Activated T-helper 1 cell treated with anti-CD3 and anti-CD28 coated beads, Interleukin-2, amount 50 U/mL, for 16 hours (primary cell): ENCODE measurements at places on chromosomes 7 and 10.
A peak's percentile ranks its signal among the peaks of the same experiment; 100 is the strongest.

DNA sequence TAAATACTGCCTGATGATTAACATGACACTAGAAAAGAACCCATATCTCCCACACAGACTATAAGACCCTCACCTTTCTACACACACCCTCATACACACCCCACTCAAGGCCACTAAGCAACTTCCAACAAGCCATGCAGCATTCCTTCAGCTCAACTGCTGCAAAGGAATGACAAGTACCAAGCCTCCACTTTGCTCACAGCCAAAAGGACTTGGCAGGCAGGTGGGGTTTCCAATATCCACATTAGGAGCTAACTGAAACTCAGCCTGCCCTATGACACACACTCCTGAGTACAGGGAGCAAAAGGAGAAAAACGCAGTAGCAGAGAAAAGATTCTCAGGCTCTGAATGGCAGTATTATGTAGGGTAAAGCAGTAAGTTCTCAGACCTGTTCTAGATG is 13.4 kb downstream of the USP54 start:
- DNase-seq, result no peak

GRCh38 chr7:98400542-98401340 is at the start of gene BAIAP2L1:
Gene BAIAP2L1, minus strand, starts transcription at chr7:98401090. Its CDS starts 238 bp downstream, at chr7:98400852.
- peak; percentile 55 for DNase-seq

- DNase-seq, result no peak
These were observed 47.8 kb upstream of the RET start for GRCh38 chr10:43029043-43029442.

- DNase-seq, result no peak
These were observed 32.0 kb downstream of the CUL2 start for GRCh38 chr10:35058134-35058533.

GRCh38 chr10:125165584-125166573 is 5.5 kb upstream of the CTBP2 start:
- no peak for DNase-seq

GRCh38 chr7:93623816-93624215 is 49.3 kb upstream of the CALCR start:
- no peak for DNase-seq

DNA sequence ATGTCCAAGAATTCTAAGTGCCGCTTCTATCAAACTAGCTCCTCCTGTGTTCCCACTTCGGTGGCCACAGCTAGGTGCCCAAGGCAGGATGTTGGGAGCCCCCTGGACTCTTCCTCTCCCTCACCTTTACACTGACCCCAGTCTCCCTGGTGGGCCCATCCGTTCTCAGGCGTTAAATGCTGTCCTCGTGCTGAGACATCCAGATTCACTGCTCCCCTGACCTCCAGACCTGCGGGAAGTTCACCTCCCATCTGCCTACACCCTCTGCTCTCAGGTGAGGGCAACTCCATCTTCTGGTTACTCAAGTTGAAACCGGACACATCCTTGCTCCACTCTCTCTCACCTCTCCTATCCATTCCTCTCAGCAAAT is 114.3 kb downstream of the ARHGAP22 start:
- no peak for DNase-seq
